ENCODE measurements at places on chromosomes 3 and 15. TPM values are rescaled to one million over a fixed set of nuclear protein-coding genes. Genes with fewer than 3 reads are reported as not detected.

- no peaks in the 10 kb centered on the region for H3K4me1 ChIP-seq
- no peak overlapping the region for H3K27ac ChIP-seq
Observed at GRCh38 chr3:10518506-10519150, 13.2 kb upstream of the ATP2B2 start.

GRCh38 chr3:105495021-105495420 is 128.3 kb downstream of the ALCAM start:
- DNase-seq, result no peak
- no peak overlapping the region for H3K4me3 ChIP-seq
- no peaks in the 10 kb centered on the region for H3K27me3 ChIP-seq
- no peak overlapping the region for H3K27ac ChIP-seq
- H3K36me3 ChIP-seq, result peaks cover 10% of the 10 kb centered on the region
- H3K4me1 ChIP-seq, result peaks cover 14% of the 10 kb centered on the region

- no peaks in the 10 kb centered on the region for H3K4me1 ChIP-seq
- peaks cover 4% of the 10 kb centered on the region for H3K36me3 ChIP-seq
- H3K27me3 ChIP-seq, result no peaks in the 10 kb centered on the region
- DNase-seq, result peak; percentile 60
Observed at GRCh38 chr3:49839193-49839809, 17.1 kb downstream of the TRAIP start.

- no peaks in the 10 kb centered on the region for H3K27me3 ChIP-seq
- peaks cover 3% of the 10 kb centered on the region for H3K36me3 ChIP-seq
- no peak overlapping the region for H3K4me3 ChIP-seq
- no peaks in the 10 kb centered on the region for H3K4me1 ChIP-seq
Observed at GRCh38 chr15:101162701-101163483, 89.0 kb downstream of the CHSY1 start.

DNA sequence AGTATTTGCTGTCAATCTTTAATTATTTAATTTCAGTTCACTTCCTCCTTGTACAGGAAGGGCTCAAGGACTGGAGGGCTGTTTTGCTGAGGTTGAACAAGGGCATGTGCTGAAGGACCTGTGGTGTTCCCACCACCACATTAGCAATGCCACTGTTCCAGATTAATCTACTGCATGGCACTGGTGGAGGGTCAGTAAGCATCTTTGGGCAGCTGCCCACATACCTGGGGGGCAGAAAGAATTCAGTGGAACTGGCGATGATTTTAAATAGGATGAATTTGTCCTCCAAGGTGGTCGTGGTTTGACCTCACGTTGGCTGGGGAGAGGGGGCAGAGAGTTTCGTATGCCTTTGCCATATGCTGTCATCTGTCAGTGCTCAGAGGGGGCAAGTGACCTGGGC is 244.8 kb downstream of the TLE3 start:
- H3K27ac ChIP-seq, result no peak overlapping the region
- peaks cover 71% of the 10 kb centered on the region for H3K27me3 ChIP-seq
- DNase-seq, result no peak
- no peak overlapping the region for H3K4me3 ChIP-seq

- H3K36me3 ChIP-seq, result no peaks in the 10 kb centered on the region
- no peak for DNase-seq
- H3K4me1 ChIP-seq, result peaks cover 2% of the 10 kb centered on the region
- no peak overlapping the region for H3K4me3 ChIP-seq
- H3K27ac ChIP-seq, result no peak overlapping the region
Observed at GRCh38 chr15:27410996-27411605, 440.1 kb downstream of the GABRG3 start.

DNA sequence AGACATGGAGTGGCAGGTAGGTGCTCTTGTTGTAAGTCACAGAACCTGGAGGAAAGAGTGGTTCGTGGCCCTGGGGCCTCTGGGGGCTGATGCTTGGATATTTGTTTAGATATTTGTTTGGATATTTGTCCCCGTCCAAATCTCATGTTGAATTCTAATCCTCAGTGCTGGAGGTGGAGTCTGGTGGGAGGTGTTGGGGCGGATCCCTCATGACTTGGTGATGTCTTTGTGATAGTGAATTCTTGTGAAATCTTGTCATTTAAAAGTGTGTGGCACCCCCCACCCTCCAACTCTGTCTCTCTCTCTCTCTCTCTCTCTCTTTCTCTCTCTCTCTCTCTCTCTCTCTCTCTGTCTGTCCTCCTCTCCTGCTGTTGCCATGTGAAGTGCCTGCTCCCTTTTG is 122.4 kb downstream of the LPP start:
- DNase-seq, result no peak
- H3K4me3 ChIP-seq, result no peak overlapping the region
- H3K36me3 ChIP-seq, result peaks cover 10% of the 10 kb centered on the region
- H3K27ac ChIP-seq, result peak overlapping the region; percentile 79
- H3K4me1 ChIP-seq, result peaks cover 13% of the 10 kb centered on the region

- H3K27ac ChIP-seq, result no peak overlapping the region
- peaks cover 7% of the 10 kb centered on the region for H3K4me1 ChIP-seq
- H3K27me3 ChIP-seq, result no peaks in the 10 kb centered on the region
- no peak for DNase-seq
- no peak overlapping the region for H3K4me3 ChIP-seq
- peaks cover 10% of the 10 kb centered on the region for H3K36me3 ChIP-seq
Observed at GRCh38 chr15:42456531-42456930, 34.4 kb downstream of the ZNF106 start.

GRCh38 chr15:73078722-73079121 is 26.5 kb downstream of the NEO1 start:
- no peak overlapping the region for H3K27ac ChIP-seq
- H3K36me3 ChIP-seq, result no peaks in the 10 kb centered on the region
- DNase-seq, result no peak
- H3K4me3 ChIP-seq, result no peak overlapping the region
- no peaks in the 10 kb centered on the region for H3K27me3 ChIP-seq
- H3K4me1 ChIP-seq, result peaks cover 26% of the 10 kb centered on the region

The LRRC3B gene
- 0.29 TPM for total RNA-seq

The SAMD7 gene
- total RNA-seq, result not detected

The GATM gene
- 64.1 TPM for total RNA-seq

The GP5 gene
- 0.18 TPM for total RNA-seq
